ENCODE measurements at places on chromosomes 3 and 15. TPM values are rescaled to one million over a fixed set of nuclear protein-coding genes. Genes with fewer than 3 reads are reported as not detected.

Gene GOLGA6A
- polyA plus RNA-seq: 0.50 TPM

Gene CHRD
- 11.9 TPM for polyA plus RNA-seq

Gene EFHB
- 3.4 TPM for polyA plus RNA-seq

Gene PIK3CA
- polyA plus RNA-seq: 34.3 TPM

Gene SOX14
- polyA plus RNA-seq: not detected

Gene EDEM1
- polyA plus RNA-seq: 30.1 TPM

Gene FAM81A
- polyA plus RNA-seq: 2.5 TPM

Gene FES
- 20.8 TPM for polyA plus RNA-seq

Gene MASP1
- polyA plus RNA-seq: 6.1 TPM

Gene SLTM
- polyA plus RNA-seq: 121 TPM

Gene DNAJA4
- polyA plus RNA-seq: 44.7 TPM

Gene GP5
- polyA plus RNA-seq: 0.71 TPM

Gene LRRC49
- 17.5 TPM for polyA plus RNA-seq

Gene NIPA2
- polyA plus RNA-seq: 41.5 TPM

Gene INTS14
- polyA plus RNA-seq: 49.3 TPM

Gene CACNA1D
- 78.2 TPM for polyA plus RNA-seq

Gene CADM2
- polyA plus RNA-seq: 0.50 TPM

Gene CHRNA3
- polyA plus RNA-seq: 0.26 TPM

Gene ALDH1A3
- 0.38 TPM for polyA plus RNA-seq

Gene PCLAF
- 58.0 TPM for polyA plus RNA-seq

Gene RPL29
- 2,169 TPM for polyA plus RNA-seq

Gene FOXL2NB
- polyA plus RNA-seq: 0.06 TPM

Gene MKRN3
- polyA plus RNA-seq: 13.4 TPM

Gene ZNF502
- polyA plus RNA-seq: 11.8 TPM

Gene THRB
- polyA plus RNA-seq: 18.1 TPM

Gene PRC1
- 84.2 TPM for polyA plus RNA-seq

Gene RPS27L
- 77.3 TPM for polyA plus RNA-seq

Gene GPR27
- polyA plus RNA-seq: 3.9 TPM

Gene ZNF774
- polyA plus RNA-seq: 5.9 TPM

Gene FRG2C
- not detected for polyA plus RNA-seq

Gene ANKRD63
- polyA plus RNA-seq: not detected

Gene RARRES1
- 95.7 TPM for polyA plus RNA-seq

Gene CYP1A2
- 0.38 TPM for polyA plus RNA-seq

Gene PRSS50
- 0.58 TPM for polyA plus RNA-seq

Gene QARS1
- 302 TPM for polyA plus RNA-seq

Gene SV2B
- 1.4 TPM for polyA plus RNA-seq

Gene IP6K2
- 218 TPM for polyA plus RNA-seq

Gene VPS39
- 87.7 TPM for polyA plus RNA-seq

Gene WDR93
- 1.8 TPM for polyA plus RNA-seq

Gene SNTN
- 1.7 TPM for polyA plus RNA-seq

Gene B3GNT5
- 25.7 TPM for polyA plus RNA-seq

Gene CCDC39
- polyA plus RNA-seq: 7.6 TPM

Gene FEZF2
- polyA plus RNA-seq: not detected

Gene LDHAL6B
- not detected for polyA plus RNA-seq

Gene BMF
- polyA plus RNA-seq: 53.3 TPM

Gene HRG
- polyA plus RNA-seq: 0.08 TPM

Gene ACTRT3
- polyA plus RNA-seq: 2.5 TPM

Gene TRIM71
- polyA plus RNA-seq: 6.8 TPM

Gene SPATA12
- not detected for polyA plus RNA-seq

Gene GALNT15
- polyA plus RNA-seq: 1.7 TPM

Gene SEMA3B
- polyA plus RNA-seq: 23.3 TPM

Gene UBAP1L
- 8.9 TPM for polyA plus RNA-seq

Gene CLK3
- polyA plus RNA-seq: 91.0 TPM

Gene P2RY14
- 4.4 TPM for polyA plus RNA-seq

Gene ACP3
- polyA plus RNA-seq: 5.2 TPM

Gene TM6SF1
- 4.1 TPM for polyA plus RNA-seq

Gene KBTBD13
- 0.71 TPM for polyA plus RNA-seq
